Anterior cingulate cortex (tissue), 58 donors: ENCODE measurements at places on chromosomes 3 and 15.

DNA sequence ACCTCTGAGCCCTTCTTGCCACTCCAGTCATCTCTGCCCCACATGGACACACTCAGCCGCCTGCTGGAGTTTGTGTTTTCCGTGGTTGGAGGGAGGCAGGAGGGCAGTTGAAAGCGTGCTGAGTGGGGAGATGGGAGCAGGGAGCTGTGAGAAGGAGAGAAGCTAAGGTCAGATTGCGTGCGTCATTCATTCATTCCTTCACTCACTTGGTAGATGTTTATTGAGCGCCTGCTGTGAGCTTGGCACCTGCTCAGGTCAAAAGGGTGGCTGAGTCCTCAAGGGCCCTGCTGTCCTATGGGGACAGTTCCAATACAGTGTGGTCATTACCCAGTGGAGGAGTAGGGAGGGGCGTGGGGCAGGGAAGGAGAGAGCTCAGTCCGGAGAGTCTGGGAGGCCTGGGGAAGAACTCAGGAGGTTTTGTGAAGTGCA, 23.5 kb downstream of the LIMD1 start:
- no peak for DNase-seq

DNA sequence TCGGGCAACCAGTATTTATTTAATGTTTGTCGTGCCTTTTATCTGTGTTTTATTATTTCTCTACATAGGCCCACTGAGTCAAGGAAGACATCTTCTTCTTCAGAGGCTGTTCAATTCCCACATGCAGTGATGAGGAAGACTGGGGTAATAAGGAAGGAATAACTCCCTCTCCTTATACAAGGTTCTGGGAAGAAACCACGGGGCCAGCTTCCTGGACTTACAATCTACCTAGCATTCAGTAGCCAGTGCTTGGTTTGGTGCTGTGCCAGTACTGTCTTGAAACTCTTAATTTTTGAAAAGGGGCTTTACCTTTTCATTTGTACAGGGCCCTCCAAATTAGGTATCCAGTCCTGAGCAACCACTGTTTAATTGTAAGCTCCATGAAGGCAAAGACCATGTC, 51.2 kb downstream of the SRGAP3 start:
- DNase-seq = no peak

DNA sequence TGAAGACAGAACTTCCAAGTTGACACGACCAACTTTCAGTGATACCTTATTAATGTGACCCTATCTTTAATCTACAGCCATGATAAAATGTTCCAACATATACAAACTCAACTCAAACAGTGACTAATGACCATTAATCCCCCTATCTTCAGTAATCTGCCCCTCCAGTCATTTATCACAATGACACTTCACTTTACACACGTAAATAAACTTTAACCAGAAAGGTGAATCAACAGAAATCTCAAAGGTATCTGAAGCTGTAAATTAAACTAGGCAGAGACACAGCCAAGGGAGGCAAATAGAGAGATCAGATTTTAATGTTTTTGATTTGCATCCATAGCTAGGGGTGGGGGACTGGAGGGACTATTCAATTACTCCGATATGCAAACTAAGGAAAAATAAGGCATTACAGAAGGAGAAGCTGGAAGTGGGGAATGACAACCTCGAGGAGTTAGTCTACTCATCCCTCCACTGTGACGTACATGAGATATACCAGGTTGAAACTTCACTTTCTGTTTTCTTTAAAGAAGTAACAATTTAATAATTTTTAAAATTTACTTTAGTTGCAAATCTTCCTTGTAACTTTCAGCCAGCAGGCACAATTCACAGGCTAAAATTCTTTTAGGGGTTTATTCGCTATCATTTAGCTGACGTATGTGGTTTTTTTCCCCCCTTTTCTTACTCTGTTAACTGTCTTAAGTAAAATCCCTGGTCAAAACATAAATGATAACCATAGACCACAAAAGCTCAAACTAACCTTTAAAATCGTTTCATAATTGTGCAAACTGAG, 751.0 kb downstream of the ROBO1 start:
- no peak for DNase-seq

- no peak for DNase-seq
Observed at GRCh38 chr3:189267981-189268613, 96.3 kb downstream of the TPRG1 start.

DNA sequence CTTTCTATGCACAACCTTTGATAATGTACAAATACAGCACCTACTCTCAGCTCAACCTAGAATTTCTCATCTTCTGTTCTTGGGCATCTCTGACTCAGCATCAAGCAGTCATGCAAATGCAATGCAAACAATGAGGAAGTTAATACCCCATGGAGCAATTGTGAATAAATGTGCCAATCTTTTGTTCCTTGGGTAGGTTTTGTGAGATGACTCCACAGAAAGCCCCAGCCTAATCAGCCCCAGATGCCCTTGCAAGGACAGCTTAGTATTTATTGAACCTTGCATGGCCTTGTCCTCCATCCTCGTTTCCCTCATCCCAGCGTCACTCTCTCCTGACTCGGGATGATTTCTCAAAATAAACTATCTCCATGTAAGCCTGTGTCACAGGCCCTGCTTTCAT, 494.7 kb upstream of the NECTIN3 start:
- no peak for DNase-seq

DNA sequence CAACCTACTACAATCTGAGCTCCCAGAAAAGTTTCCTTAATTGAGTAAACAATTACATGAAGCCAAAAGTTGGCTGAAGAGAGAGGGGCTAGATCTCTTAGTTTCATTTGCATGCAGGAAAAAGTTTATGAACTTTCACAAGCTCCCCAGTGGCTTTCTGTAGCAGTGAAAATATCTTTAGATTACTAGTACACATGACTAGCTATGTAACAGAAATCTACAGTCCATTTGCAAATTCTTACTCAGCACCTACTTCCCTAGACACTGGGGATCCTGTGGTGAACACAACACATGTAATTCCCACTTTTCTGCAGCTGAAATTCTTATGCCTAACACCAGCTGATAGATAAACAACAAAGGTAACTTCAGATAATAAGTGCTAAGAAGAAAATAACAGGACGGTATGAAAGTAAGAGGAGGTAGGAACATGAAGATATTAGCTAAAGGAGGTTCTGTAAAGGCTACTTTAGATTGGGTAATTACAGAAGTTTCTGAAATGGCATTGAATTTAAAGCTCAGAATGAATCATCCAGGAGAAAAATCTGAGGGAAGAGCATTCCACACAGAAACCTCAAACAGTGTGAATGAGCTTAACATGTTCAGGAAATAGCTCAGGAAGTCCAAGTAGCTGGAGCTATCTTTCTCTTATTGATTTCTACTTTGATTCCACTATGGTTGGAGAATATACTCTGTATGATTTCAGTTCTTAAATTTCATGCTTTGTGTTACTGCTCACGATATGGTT, 204.8 kb downstream of the MAGI1 start:
- DNase-seq = no peak
